NCI-H1694 treated with DMSO at 0.1 percent for 48 hours (cell line): ENCODE measurements at places on chromosomes 3 and 15.

GRCh38 chr15:62896380-62896866 is 146.1 kb upstream of the TPM1 start:
- DNase-seq = no peak

GRCh38 chr3:151330379-151330778 is 1.0 kb upstream of the P2RY13 start:
- DNase-seq = no peak

- no peak for DNase-seq
These were observed 62.8 kb upstream of the CSPG4 start for GRCh38 chr15:75775296-75776064.

DNA sequence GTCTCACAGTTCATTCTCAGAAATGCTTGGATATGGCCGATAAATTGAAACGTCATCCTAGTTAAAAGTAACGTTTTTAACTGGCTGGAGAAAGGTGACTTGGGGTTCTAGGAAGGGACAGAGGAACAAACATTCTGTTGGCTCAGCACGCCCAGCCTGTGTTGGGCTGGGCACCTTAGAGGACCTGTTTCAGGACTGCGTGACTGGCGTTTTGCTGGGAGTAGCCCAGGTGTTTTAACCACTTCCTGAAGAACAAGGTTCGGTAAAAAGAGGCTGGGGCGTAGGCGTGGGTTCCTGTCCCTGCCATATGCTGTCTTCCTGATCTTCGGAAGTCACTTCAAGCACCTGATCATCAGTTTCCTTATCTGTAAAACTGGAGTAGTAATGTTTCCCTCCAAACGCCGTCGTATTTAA is 1.1 kb upstream of the TLNRD1 start:
- no peak for DNase-seq

- no peak for DNase-seq
These were observed 52.1 kb downstream of the CRTC3 start for GRCh38 chr15:90581771-90582352.

DNA sequence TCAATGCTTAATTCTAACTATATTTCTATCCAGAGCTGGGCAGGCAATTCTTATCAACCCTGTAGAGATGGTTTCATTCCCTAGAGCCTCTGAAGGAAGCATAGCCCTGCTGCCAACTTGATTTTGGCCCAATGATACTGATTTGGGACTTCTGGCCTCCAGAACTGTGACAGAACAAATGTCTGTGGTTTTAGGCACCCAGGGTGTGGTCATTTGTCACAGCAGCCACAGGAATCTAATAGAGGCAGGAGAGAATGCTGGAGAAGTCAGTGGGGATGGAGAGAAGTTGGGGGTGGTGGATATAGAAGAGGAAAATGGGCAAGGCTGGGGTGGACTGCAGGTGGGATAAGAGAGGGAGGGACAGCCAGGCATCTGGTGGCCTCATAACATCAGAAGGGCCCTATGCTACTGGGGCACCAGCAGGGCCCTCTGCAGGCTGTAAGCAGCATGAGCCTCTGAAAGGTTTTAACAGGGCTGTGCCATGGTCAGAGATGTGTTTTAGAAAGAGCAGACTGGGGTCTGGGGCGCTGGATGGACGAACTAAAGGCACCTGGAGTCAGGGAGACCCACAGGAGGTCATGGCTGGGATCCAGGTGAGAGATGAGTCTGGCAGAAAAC is 19.8 kb downstream of the MRPS11 start:
- DNase-seq = no peak

DNA sequence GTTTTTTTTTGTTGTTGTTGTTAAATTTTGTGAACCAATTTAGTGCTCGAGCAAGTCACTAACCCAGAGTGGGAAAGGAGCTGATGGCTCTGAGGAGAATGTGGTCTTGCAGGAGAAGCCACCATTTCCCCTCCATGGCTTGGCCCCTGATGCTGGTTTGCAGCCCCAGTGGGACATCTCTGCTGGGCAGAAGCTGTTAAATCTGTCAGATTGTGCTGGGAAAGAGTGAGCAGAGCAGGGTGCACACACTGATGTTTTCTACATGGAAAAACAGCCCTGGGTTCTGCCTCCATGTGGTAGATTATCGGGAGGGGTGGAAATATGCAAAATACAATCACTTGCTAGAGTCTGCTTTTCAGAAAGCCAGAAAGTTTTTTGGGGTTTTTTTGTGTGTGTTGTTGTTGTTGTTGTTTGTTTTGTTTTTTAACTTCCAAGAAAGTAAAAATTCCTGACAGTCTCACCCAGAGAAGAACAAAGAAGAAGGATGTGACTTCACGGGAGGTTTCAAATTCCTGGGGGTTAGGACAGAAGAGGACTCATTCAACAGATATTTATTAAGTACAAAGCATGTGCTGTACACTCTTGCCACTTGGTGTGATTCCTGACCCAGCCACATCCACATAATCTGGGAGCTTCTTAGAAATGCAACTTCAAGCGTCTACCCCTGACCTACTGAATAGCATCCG is 133.7 kb downstream of the FOXB1 start:
- no peak for DNase-seq

- no peak for DNase-seq
These were observed 56.6 kb upstream of the FAM3D start for GRCh38 chr3:58723173-58723572.

GRCh38 chr15:46856839-46857502 is 860.3 kb upstream of the SEMA6D start:
- no peak for DNase-seq

DNA sequence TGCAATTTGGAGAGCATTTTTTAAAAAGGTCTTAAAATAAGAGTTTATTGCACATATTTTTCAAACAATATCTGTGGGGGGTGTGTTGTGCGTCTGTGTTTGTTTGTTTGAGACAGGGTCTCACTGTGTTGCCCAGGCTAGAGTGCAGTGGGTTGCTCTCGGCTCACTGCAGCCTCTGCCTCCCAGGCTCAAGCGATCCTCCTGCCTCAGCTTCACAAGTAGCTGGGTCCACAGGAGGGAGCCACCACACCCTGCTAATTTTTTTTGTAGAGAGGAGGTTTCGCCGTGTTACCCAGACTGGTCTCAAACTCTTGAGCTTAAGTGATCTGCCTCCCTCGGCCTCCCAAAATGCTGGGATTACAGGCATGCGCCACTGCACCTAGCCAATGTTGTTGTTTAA is 2.7 kb downstream of the MLF1 start:
- no peak for DNase-seq

DNA sequence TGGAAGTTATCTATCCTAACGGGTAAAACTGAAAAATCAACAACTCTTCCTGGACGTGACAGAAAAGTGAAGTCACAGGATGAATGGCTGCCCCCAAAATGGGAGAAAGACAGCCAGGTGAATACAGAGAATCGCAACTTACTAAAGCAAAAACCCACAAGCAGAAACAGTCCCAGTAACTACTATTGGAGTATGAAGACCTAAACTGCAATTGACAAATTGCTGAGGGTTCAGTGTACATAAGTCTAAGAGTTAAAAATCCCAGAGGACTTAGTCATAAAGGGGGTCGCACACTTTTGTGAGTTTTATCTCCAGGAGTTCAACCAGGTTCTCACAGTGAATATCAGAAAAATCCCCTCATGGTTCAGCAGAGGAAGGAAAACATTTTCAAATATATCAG is 56.8 kb upstream of the IMPG2 start:
- no peak for DNase-seq

- no peak for DNase-seq
These were observed 83.6 kb upstream of the ABHD2 start for GRCh38 chr15:89004726-89005030.

DNA sequence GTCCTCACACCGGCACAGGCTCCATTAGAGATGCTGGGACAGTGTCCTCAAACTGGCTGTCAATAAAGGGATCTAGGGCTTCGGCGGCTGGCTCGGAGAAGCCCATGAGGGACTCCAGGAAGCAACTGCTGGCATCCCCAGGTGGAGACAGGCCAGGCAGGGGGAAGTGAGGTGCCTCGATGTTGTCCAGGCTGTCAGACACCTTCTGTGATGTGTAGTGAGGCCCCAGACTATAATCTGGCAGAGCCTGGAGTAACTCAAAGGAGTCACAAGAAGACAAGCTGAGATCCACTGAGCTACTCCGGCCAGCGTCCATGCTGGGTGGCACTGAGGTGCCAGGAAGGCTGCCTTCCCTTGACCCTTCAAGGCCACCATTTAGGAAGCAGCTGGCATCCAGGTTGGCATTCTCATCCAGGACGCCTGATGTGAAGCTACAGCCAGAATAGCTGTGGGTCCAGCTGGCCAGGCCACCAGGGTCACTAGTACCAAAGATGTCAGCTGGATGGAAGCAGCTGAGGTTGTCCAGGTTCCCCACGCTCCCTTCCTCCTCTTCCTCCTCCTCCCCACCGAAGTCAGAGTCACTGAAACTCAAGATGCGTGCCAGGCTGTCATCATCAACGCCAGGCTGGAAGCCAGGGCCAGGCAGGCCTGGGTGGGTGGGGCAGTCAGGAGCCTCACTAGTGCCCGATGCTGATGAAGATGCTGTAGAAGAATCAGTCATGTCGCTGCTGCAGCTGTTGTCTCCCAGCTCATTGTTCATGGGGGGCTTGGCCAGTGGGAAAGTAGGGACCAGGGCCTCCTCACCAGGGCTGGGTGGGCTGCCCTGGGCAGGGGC is 10.1 kb downstream of the CSRNP1 start:
- no peak for DNase-seq

DNA sequence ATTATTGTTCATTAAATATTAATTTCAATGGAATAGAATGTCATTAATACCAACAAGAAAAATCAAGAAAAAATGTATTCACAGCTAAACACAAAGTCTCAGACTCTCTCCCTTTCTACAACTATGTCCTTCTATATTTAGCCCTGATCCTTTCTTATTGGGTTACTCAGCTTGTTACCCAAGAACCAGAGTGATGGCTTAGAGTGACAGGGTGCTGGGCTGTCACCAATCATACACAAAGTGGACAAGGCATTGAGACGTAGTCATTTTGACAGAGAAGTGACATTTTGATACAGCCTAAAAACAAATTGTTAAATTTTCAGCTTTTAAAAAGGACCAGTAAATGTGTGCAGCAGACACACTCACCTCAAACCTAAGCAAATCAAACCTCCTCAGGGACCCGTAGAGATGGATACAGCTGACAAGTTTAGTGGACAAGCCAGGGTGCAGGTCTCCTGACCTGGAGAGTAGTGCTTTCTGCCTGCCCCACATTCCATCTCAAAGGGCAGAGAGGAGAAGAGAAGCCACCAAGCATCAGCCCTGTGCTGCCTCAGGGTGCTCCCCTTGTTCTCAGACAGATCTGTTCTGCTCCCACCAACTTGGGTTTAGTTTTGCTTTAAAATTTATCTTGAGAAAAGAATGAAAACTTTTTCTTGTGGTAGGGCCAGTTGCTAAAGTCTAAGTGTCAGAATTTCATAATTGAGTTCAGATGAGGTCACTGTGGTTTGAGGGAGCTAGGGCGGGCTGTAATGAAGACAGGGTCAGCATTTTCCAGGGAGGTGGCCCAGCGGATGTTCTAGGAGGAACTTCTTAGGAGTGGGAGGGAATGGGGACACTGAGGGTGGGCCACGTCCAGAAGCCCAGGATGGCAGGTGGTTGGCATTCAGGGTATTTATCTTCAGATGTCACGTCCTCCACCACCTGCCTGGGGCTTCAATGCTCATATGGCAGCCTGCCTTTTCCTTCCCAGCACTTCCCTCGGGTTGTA is 136.5 kb upstream of the TBL1XR1 start:
- DNase-seq = no peak

DNA sequence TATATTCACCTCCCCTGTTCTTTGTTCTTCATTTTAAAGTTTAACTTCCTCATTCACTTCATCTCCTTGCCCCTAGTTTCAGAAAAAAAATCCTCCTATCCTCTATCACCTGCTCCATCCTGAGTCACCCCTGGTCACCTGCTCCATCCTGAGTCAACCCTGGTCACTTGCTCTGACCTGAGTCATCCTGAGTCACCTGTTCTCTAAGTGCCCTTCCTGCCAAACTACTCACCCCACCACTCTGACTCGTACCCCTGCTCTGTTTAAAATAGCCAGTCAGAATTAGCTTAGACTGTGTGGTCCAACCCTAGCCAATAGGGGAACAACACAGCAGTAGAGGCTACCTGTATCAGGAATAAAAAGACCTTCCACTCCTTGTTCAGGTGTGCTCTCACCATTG is 716.9 kb downstream of the ZBBX start:
- no peak for DNase-seq

DNA sequence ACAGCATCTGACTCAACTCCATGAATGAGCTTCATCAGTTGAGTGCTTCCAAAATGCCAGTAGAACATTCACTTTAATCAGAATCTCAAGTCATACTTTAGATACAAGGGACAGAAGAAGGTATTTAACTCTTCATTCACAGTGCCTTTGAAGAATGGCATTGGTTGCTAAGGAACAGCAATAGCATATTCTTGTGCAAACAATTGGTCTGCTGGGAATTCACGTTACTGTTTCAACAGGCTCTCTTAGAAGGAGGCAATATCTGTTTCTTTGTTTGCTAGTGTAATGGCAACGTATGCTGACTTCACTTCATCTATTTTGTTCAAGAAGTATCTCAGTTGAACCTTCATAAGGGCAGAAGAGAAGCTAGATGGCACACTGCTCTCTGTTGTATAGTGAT is 113.9 kb downstream of the TMEM108 start:
- DNase-seq = no peak

- no peak for DNase-seq
These were observed 33.8 kb upstream of the GREM1 start for GRCh38 chr15:32683906-32684584.

- DNase-seq = no peak
These were observed 252.5 kb downstream of the THRB start for GRCh38 chr3:24242012-24242698.

GRCh38 chr15:90364251-90364650 is 12.2 kb downstream of the ZNF774 start:
- no peak for DNase-seq

DNA sequence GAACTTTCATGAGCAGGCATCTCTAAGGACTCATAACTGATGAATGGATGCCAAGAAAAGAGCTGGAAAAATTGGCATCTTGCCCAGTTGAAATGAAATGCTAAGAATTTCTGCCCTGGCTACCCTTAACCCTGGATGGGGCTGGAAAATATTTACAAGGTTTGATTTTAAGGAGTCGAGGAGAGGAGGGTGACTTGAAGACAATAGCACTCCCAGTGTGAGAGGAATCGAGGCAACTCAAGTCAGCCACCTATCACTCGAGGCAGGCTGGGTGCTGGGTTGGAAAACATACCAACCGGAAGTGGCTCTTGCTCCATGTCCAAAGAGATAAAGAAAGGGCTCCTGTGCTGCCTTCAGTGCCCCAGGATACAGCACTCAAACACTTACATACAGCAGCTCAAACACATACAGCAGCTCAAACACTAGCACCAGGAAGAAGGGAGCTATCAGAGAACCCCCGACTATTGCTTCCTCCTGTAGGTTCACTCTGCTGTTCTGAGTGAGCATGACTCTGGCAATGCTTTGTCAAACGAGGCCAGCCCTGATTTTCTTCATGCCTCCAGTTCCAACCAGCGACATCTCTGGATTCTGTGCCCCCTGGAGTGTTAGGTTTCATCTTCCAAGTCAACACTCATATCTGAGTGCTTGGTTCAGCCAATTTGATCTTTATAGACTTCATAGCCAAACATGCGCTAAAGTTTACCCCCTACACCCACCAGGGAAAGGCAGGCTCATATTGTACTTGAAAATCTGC is 4.9 kb downstream of the PRICKLE2 start:
- no peak for DNase-seq
